ENCODE measurements at places on chromosomes 11 and 22.

- no peak for DNase-seq
These were observed 236.7 kb downstream of the BRD1 start for GRCh38 chr22:49590851-49591445.

GRCh38 chr22:40599731-40600130 is 36.8 kb downstream of the MRTFA start:
- DNase-seq = no peak

GRCh38 chr22:32331236-32331917 is 26.3 kb upstream of the RFPL3 start:
- DNase-seq = no peak

GRCh38 chr11:106077609-106078455 is at the start of gene AASDHPPT:
AASDHPPT (plus strand) TSS chr11:106077662; CDS start chr11:106077711, 49 bp downstream.
- no peak for DNase-seq

DNA sequence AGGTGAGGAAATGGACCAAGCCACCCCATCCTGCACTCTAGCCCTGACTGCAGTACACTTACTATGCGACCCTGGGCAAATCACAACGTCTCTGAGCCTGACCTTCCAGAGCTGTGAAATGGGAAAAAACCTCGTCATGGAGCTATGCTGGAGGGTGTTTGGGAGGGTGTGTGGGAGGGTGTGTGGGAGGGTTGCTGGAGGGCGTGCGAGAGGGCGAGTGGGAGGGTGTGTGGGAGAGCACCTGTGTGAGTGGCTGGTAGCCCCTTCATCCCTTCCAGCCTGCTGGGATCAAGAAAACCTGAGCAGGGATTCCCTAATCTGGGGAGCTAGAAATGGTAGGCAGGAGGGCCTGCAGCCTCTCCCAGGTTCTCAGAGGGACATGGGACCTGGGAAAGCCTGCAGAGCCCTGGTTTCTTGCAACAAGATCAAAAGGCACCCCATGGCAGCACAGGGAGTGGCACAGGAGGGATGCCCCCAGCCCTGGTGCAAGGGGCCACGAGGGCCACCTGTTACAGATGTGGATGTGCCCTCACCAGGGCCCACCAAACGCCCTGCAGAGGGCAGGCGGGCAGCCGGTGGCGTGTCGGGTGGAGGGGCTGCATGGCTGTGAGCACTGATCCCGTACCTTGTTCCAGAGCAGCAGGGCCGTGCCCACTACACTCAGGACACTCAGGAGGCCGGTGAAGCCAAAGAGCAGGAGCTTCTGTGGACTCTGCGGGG is 23.2 kb downstream of the NFAM1 start:
- DNase-seq = no peak

DNA sequence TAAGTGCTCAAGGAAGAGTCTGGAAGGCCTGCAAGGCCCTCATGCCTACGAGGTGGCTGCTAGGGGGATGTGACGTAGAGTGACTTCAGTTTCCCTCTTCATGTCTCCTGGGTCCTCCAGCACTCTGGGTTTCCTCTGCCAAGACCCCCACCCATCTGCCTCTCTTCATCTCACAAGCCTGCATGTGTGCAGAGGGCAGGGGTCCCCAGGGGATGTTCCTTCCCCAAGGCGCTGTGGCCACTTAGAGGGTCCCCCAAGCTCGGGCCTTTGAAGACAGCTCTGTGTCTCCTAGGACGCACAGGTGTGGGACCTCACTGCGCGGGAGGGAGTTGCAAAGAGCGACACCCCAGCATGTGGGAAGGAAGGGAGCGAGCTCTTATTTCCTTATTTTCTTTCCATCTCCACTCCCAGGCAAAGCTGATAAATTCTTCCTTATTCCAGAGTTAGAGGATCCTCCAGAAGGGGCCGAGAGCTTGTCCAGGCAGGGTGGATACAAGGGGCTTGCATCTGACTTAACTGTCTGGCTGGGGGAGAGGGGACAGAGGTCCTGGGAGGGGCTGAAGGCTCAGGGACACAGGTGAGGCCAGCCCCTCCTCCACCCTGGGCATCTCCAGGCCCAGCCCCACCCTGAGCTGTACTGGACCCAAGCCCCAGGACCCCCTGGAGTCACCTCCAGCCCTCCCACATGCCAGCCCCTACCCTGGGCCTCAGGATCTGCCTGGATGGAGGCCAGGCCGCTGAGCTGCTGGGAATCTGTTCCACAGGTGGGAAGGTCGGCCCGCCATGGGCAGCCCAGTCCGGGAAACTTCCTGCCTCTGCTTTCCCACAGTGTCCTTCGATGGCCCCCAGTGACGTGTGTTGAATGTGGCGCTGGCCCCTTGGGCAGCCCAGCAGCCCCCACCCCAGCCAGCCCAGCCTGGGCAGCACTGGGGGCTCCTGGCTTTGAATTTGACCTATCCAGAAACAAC is 59.7 kb upstream of the KCNQ1OT1 start:
- no peak for DNase-seq

DNA sequence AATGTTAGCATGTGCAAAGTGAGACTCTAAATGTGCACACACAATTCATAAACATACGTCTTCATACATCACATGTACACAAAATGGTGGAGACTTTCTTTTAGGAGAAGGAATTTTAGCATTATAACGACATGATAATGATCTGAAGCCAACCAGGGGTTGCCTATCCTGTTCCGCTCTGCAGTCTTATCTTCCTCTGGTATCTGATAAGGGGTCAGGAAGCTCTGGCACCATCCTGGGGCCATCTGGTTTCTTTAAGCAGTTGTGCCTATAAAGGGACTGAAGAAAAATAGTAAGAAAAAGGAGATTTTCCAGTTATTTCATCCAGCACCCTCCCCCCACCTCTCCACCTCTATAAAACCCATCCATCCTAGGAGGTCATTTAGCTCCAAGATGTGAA is 5.8 kb upstream of the NUP50 start:
- no peak for DNase-seq

- no peak for DNase-seq
These were observed 314.2 kb upstream of the SORL1-AS1 start for GRCh38 chr11:121766991-121767390.

DNA sequence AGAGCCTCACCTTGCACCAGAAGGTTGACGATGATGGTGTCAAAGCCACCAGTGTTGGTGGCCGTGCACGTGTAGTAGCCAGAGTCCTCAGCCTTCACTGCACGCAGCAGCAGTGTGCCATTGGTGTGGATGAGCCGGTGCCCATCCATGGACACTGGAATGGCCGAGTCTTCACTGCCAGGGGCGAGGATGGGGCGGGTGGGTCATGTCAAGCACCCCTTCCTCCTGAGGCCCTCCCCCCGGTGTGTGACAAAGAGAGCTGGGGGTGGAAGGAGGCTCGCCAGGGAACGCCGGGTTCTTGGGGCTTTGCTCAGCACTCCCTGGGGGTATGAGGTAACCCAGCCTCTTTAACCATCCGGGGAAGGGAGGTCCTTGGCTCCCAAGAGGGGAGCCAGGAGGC is 111.6 kb downstream of the CEP164 start:
- DNase-seq = no peak
